Neural crest cell (in vitro differentiated cells): ENCODE measurements at places on chromosomes 1 and 21. TPM values are rescaled to one million over a fixed set of nuclear protein-coding genes. Genes with fewer than 3 reads are reported as not detected.

The OR2L8 gene
- total RNA-seq: not detected in 2 replicates

The KPRP gene
- not detected in 2 replicates for total RNA-seq

The SYT6 gene
- total RNA-seq: 3.1 and 3.5 TPM in 2 replicates

The OLFML3 gene
- total RNA-seq: 4.3 and 6.1 TPM in 2 replicates

The MLLT11 gene
- total RNA-seq: 63.9 and 66.1 TPM in 2 replicates

The ADSS2 gene
- 66.2 and 72.1 TPM in 2 replicates for total RNA-seq

DNA sequence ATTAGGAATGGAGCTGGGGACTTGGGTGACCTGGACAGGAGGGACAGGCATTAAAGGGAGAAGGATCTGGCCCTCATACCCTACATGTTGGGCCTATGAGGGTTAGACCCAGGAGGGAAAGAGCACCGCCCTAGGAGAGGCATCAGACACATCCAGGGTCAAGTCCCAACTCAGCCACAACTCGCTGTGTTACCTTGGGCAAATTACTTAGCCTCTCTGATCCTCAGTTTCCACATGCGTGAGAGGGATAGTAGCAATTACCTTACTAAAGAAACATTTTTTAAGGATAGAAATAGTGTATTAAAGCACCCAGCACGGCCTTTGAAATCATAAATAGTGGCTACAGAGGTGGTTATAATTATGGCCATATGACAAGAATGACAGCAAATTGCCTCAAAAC, 20.1 kb upstream of the SELENON start:
- no peak for DNase-seq

The AGT gene
- 0.16 and 0.26 TPM in 2 replicates for total RNA-seq

GRCh38 chr21:42350927-42351426, at the start of gene TFF2:
Gene TFF2 (minus strand): TSS chr21:42350994. CDS start chr21:42350957, 37 bp downstream.
- DNase-seq: no peak
